ENCODE measurements at places on chromosomes 3 and 15. TPM values are rescaled to one million over a fixed set of nuclear protein-coding genes. Genes with fewer than 3 reads are reported as not detected.

The ADCY5 gene
- 5.2 TPM for total RNA-seq

The RYR3 gene
- total RNA-seq = 2.6 TPM

The VPS8 gene
- total RNA-seq = 70.0 TPM

The ETFA gene
- total RNA-seq = 157 TPM

The ZBBX gene
- total RNA-seq = 5.9 TPM

The NRG4 gene
- total RNA-seq = 1.3 TPM

The GOLGA8G gene
- total RNA-seq = not detected

The CCDC54 gene
- not detected for total RNA-seq

The EBLN2 gene
- 12.2 TPM for total RNA-seq

The TM4SF1 gene
- total RNA-seq = not detected

The PPP1R14D gene
- not detected for total RNA-seq

The GRAMD1C gene
- 3.4 TPM for total RNA-seq

The SH3GL3 gene
- 4.9 TPM for total RNA-seq

Measured in endodermal cell (in vitro differentiated cells).